Activated CD8-positive, alpha-beta T cell treated with anti-CD3 and anti-CD28 coated beads for 36 hours (primary cell): ENCODE measurements at places on chromosomes 6 and 20.

- H3K36me3 ChIP-seq: peaks cover 16% of the 10 kb centered on the region
- no peaks in the 10 kb centered on the region for H3K27me3 ChIP-seq
- DNase-seq: no peak
- no peak overlapping the region for H3K4me3 ChIP-seq
- no peaks in the 10 kb centered on the region for H3K4me1 ChIP-seq
These were observed 16.2 kb downstream of the TMEM14A start for GRCh38 chr6:52686878-52687699.

- DNase-seq: peak; percentile 57
- peaks cover 5% of the 10 kb centered on the region for H3K4me1 ChIP-seq
- no peak overlapping the region for H3K27ac ChIP-seq
- H3K36me3 ChIP-seq: no peaks in the 10 kb centered on the region
These were observed 131.2 kb upstream of the CDH4 start for GRCh38 chr20:61120595-61121515.

DNA sequence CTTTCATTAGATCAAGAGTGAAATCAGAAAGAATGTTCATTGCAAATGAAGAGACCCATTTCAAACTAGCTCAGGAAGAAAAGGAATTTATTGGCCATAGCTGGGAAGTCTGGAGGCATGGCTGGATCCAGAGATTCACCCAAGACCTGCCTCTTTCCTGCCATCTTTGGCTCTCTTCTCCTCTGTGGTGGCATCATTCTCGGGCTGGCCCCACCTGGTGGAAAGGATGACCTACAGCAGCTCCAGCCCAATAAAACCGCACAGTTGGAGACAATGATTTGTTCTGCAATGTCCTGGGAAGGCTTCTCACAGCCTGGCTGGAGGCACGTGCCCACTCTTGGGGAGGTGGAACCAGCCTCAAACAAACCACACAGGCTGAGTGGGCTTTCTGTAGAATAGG is 18.1 kb upstream of the FERMT1 start:
- H3K27me3 ChIP-seq: peaks cover 7% of the 10 kb centered on the region
- H3K36me3 ChIP-seq: no peaks in the 10 kb centered on the region
- H3K4me1 ChIP-seq: no peaks in the 10 kb centered on the region
- H3K27ac ChIP-seq: no peak overlapping the region

DNA sequence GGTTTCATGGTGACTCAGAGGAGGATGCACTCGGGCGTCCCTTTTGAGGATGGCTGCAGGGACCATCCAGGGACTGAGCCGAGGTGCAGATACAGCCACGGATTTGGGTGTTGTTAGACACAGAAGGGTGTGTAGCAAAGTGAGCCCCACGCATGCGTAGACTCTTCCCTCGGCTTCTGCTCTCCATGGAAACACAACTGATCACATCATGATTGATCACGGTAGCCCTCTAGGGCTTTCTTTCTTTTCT is 606 bp upstream of the ULBP1 start:
- peaks cover 31% of the 10 kb centered on the region for H3K4me1 ChIP-seq
- H3K27me3 ChIP-seq: peaks cover 68% of the 10 kb centered on the region
- peak overlapping the region; percentile 84 for H3K27ac ChIP-seq
- peak overlapping the region; percentile 78 for H3K4me3 ChIP-seq
- peaks cover 2% of the 10 kb centered on the region for H3K36me3 ChIP-seq

DNA sequence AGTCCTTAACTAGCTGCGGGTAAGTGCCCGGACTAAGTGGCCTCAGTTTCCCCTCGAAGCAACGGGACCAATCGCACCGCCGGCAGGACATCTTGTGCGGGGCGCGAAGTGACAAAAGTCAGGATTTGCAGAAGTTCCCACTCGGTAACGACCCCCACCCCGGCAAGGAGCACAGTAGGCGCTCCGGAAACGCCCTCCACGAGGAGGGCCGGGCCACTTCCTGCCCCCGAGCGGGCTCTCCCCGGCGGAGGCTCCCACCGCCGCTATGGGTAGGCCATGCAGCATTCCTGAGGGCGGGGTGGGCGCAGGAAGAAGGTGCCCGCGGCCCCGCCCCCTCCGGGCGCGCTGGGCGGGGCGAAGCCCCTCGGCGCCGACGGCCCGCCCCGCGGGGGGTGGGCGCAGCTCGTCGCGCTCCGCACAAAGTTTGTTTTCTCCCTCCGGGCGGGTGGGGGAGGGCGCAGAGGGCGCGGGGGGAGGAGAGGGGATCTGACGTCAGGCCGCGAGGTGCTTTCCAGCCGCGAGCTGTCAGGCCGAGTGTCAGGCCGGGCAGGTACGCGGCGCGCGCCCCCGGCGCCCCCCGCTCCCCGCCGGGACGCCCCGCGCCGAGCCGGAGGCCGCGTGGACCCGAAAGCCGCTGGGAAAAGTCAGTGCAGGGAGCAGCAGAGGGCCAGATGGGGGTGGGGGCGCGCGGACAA is at the start of gene TGIF2:
TSS of gene TGIF2 (plus strand) at position 495 of the 695 bp plus-strand sequence. CDS start 5,178 bp downstream, outside the sequence.
- peak within 1 kb of the TSS; percentile 96 for H3K27ac ChIP-seq
- peak; percentile 91 for DNase-seq
- H3K27me3 ChIP-seq: no peaks in the 10 kb centered on the region
- H3K4me1 ChIP-seq: peaks cover 30% of the 10 kb centered on the region
- peak within 1 kb of the TSS; percentile 91 for H3K4me3 ChIP-seq

DNA sequence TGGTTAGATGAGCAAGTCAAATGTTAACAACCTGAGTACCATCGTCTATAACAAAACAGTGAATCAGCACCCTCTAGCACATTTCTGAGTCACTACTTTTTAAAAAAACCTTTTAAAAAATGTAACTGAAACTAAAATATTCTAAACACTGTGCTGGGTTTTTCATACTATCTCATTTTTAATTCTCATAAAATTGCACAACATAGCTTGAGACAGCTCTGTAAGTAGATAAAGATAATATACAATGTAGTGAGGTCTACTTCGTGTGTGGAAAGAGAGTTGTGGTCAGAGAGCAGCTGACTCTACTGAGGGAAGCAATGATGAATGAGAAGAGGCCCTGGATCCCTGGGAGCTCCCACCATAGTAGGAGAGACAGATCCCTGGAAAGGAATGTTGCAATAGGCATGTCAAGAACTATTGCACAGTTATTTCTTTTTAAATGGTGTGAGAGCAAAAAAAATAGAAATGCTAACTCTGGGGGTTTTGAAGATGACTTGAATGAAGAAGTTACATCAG is 13.6 kb upstream of the CALHM6 start:
- DNase-seq: no peak
- H3K4me1 ChIP-seq: peaks cover 22% of the 10 kb centered on the region
- no peaks in the 10 kb centered on the region for H3K36me3 ChIP-seq

DNA sequence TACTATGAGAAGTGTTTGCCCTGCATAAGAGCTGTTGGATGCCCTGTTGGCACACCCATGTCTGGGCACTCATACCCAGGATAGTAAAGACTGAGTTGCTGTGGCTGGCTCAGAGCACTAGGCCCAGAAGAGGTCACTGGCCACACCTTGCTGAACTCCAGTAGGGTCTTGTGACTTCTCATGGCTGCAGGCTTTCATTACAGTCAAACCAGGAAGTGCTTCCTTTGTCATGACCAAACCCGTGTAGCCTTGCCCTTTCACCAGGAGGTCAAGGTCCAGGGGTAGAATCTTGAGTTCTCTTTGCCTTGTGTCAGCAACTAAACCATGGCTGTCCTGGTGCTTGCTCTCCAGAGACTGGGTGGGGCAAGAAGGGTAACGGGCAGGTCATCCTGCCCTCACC is 49.5 kb downstream of the CD164 start:
- H3K27ac ChIP-seq: no peak overlapping the region
- no peaks in the 10 kb centered on the region for H3K36me3 ChIP-seq
- peaks cover 9% of the 10 kb centered on the region for H3K4me1 ChIP-seq
- no peak overlapping the region for H3K4me3 ChIP-seq

GRCh38 chr6:50791900-50792508 is 26.7 kb upstream of the TFAP2B start:
- no peak overlapping the region for H3K4me3 ChIP-seq
- H3K27ac ChIP-seq: no peak overlapping the region
- no peaks in the 10 kb centered on the region for H3K36me3 ChIP-seq
- peaks cover 2% of the 10 kb centered on the region for H3K4me1 ChIP-seq

DNA sequence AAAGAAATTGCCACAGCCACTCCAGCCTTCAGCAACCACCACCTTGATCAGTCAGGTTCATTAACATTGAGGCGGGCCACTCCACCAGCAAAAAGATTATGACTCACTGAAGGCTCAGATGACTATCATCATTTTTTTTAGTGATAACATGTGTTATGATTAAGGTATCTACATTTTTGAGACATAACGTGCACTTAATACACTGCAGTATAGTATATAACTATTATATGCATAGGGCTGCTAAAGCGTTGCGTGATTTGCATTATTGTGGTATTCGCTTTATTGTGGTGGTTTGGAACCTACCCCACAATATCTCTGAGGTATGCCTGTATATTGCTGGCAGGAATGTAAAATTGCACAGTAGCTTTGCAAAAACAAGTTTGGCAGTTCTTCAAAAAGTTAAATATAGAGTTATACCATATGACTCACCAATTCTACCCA is 6.8 kb upstream of the RIPK1 start:
- no peak overlapping the region for H3K4me3 ChIP-seq
- H3K27ac ChIP-seq: no peak overlapping the region
- peaks cover 14% of the 10 kb centered on the region for H3K4me1 ChIP-seq
- DNase-seq: peak; percentile 41

DNA sequence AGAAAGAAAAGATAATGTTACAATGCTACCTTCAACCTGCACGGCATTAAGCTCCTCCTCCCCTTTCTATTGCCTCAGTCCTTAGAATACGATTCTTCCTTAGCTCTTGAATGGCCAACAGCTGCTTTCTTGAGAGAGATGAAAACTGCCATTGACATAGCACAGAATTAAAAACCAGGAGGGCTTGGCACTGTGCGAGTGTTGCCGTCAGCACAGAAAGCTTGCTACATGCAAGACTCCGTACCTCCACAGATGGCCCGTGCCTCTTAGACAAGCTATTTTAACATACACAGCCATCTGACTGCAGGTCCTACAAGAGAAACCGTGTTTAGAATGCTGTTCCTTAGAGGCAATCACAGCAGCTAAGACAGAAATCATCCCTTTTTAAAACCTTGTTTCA is 51.7 kb downstream of the ALDH5A1 start:
- DNase-seq: no peak
- H3K27me3 ChIP-seq: peaks cover 9% of the 10 kb centered on the region
- H3K36me3 ChIP-seq: no peaks in the 10 kb centered on the region

DNA sequence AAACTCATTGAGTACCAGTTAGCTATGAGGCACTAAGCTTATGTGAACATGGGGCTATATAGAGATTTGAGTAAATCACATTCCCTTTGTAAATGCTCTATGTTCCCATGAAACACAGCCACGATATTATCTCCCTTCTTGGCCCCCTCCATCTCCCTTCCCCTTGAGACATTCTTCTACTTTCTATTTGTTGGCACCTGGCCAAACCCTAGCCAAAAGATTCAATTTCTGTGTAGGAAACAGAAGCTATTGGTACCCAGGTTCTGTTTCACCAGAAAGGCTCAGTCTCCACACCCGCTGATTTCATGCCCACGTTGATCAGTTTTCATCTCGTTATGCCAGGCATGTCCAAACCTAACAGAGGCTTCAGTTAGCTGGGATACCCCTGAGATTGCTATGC is 145.5 kb upstream of the LAMP5 start:
- H3K4me1 ChIP-seq: no peaks in the 10 kb centered on the region
- no peak overlapping the region for H3K27ac ChIP-seq
- DNase-seq: no peak
- H3K27me3 ChIP-seq: no peaks in the 10 kb centered on the region
- no peaks in the 10 kb centered on the region for H3K36me3 ChIP-seq

GRCh38 chr20:4152696-4153235 is 137.4 kb upstream of the RNF24 start:
- no peak overlapping the region for H3K27ac ChIP-seq
- H3K4me3 ChIP-seq: no peak overlapping the region
- no peaks in the 10 kb centered on the region for H3K36me3 ChIP-seq
- H3K4me1 ChIP-seq: peaks cover 4% of the 10 kb centered on the region
- DNase-seq: no peak

DNA sequence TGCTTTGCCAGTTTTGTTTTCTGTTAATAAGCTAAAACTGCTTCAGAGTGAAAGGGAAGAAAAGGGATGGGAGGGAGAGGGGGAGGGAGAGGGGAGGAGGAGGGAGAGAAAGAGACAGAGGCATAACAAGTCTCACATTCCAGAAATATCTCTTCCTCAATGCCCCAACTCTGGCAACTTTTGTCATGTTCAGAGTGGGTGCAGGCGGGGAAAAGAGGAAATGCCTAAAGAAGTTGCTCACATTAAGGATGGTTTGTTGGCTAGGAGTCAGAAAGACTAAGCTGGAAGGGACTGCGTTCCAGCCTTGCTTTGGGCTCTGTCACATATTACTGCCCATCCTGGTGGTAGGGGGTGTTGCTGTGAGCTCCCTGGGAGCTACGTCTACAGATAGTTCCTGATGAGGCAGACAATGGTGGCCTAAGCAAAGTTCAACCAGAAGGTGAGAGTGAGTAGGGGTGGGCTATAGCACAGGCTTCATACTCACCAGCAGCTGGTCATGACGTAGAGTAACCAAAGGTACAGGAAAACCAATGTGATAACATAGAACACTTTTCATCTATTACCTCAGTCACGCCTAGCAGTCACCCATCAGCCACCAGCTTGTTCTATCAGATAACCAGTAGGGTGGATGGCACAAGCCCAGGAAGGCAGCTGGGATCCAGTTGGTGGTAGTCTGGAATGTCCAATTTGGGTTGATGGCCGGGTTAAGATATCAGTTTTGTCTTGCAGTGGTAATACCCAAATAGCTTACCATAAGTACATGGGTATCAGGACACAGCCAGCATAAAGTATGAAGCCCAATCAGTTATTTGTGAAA is 2.1 kb downstream of the TSPYL4 start:
- peaks cover 23% of the 10 kb centered on the region for H3K36me3 ChIP-seq
- peaks cover 41% of the 10 kb centered on the region for H3K4me1 ChIP-seq
- no peak for DNase-seq
- no peak overlapping the region for H3K4me3 ChIP-seq

DNA sequence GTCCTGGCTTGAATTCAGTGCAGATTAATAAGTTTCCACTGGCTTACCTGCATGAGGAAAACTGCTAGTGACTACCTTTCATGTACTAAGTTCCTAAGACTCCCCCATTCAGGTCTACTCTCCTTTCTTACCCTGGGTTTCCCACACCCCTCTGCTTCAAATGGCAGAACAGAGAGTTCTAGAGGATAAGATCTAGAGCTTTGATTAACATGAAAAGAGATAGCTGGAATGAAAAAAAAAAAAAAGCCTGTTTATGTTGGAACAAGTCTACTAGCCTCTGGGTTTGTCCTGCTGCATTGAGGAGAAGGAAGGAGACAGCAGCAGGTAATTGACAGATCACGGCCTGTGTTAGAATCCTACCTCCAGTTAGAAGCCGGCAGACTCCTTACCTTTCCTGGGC is 201.4 kb upstream of the SOX4 start:
- no peak overlapping the region for H3K27ac ChIP-seq
- H3K4me1 ChIP-seq: no peaks in the 10 kb centered on the region
- H3K4me3 ChIP-seq: no peak overlapping the region
- no peak for DNase-seq
- H3K36me3 ChIP-seq: no peaks in the 10 kb centered on the region
- no peaks in the 10 kb centered on the region for H3K27me3 ChIP-seq

DNA sequence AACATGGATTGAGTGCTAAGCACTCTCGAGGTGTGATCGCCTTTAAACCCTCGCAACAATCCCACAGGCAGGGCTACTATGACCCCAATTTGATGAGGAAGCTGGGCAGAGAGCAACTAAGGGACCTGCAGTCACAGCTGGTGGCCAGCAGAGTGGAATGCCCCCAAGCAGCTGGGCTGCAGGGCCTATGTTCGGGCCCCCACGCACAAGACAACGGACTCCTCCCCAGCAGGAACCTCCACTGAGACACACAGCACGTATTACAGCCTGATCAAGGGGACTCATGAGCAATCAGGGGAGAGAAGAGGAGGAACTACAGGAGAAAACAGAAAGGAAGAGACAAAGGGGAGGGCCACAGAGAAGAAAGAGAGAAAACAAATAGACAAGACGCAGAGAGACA is 21.7 kb downstream of the CST7 start:
- no peak overlapping the region for H3K27ac ChIP-seq
- H3K4me1 ChIP-seq: peaks cover 3% of the 10 kb centered on the region
- H3K36me3 ChIP-seq: peaks cover 50% of the 10 kb centered on the region
- H3K27me3 ChIP-seq: no peaks in the 10 kb centered on the region
- DNase-seq: no peak
- no peak overlapping the region for H3K4me3 ChIP-seq
